ENCODE measurements at places on chromosomes 3 and 15. TPM values are rescaled to one million over a fixed set of nuclear protein-coding genes. Genes with fewer than 3 reads are reported as not detected.

- no peaks in the 10 kb centered on the region for H3K4me1 ChIP-seq
- no peak overlapping the region for H3K4me3 ChIP-seq
- H3K27ac ChIP-seq = no peak overlapping the region
Measured at GRCh38 chr3:97871186-97871585, 49.4 kb downstream of the CRYBG3 start.

GRCh38 chr15:92979011-92979701, 79.0 kb downstream of the CHD2 start:
- DNase-seq = no peak
- no peak overlapping the region for H3K4me3 ChIP-seq
- H3K27me3 ChIP-seq = no peaks in the 10 kb centered on the region

DNA sequence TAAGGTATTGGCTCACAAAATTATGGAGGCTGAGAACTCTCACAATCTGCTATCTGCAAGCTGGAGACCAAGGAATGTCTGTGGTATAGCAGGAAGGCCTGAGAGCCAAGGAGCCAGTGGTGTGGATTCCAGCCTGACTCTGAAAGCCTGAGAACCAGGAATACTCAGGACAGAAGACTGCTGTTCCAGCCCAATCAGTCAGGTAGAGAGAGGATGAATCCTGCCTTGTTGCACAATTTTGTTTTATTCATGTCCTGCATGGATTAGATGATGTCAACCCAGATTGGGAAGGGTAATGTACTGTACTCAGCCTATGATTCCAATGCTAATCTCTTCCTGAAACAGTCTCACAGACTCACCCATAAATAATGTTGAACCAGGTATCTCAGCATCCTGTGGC, 312.4 kb upstream of the KCNMB2 start:
- no peak overlapping the region for H3K4me3 ChIP-seq
- H3K27ac ChIP-seq = no peak overlapping the region
- no peak for DNase-seq
- H3K36me3 ChIP-seq = no peaks in the 10 kb centered on the region

DNA sequence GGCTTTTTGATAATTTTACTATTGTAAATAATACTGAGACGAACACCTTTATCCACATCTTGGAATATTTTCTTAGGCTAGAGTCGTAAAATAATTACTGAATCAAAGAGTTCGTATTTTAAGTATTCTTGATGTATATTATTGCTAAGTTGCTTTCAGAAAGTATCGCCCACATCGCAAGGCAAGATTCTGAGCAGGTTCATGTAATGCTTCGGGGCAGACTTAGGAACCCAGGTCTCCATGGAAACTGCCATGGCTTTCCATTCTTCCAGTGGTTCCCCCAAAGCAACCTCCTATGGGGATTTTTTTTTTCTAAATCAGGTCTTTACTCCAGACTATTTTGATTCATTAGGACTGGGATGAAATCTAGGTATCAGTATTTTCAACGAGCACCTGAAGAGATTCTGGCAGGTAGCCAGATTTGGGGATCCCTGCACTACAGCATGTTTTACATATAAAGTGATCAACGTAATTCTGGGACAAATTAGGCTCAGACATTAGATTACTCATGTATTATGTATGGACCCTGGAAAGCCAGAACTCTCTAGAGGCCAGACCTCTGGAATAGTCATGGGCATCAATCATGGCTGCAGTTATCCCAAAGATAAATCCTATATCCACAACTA, 86.5 kb downstream of the B3GNT5 start:
- no peak overlapping the region for H3K27ac ChIP-seq
- no peak overlapping the region for H3K4me3 ChIP-seq
- H3K36me3 ChIP-seq = no peaks in the 10 kb centered on the region
- no peak for DNase-seq

DNA sequence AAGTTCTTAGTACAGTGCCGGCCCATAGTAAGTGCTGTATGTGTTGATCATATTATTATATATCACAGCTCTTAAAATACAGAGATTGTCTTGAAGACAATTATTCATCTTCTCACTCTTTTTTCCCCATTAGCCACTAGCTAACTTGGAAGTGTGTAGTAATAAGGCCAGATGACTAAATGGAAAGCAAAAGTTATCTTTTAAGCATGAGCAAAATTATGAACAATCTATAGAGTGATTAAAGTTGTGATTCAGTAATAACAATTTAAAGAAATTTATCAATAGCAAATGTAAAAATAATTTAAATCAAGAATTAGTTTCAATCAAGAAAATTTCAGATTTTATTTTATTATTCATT, 630.9 kb upstream of the TBL1XR1 start:
- DNase-seq = no peak
- H3K27me3 ChIP-seq = no peaks in the 10 kb centered on the region

GRCh38 chr3:188583341-188584161, 429.6 kb downstream of the LPP start:
- no peaks in the 10 kb centered on the region for H3K36me3 ChIP-seq
- H3K27me3 ChIP-seq = no peaks in the 10 kb centered on the region
- no peak for DNase-seq
- peaks cover 14% of the 10 kb centered on the region for H3K4me1 ChIP-seq
- H3K27ac ChIP-seq = peak overlapping the region; percentile 85

- H3K4me1 ChIP-seq = no peaks in the 10 kb centered on the region
- H3K36me3 ChIP-seq = no peaks in the 10 kb centered on the region
Measured at GRCh38 chr15:58457466-58457965, 25.7 kb downstream of the LIPC start.

- no peak for DNase-seq
- H3K27ac ChIP-seq = no peak overlapping the region
- H3K4me1 ChIP-seq = peaks cover 11% of the 10 kb centered on the region
- peaks cover 5% of the 10 kb centered on the region for H3K27me3 ChIP-seq
Measured at GRCh38 chr3:197024881-197025735, 4.5 kb downstream of the MELTF start.

DNA sequence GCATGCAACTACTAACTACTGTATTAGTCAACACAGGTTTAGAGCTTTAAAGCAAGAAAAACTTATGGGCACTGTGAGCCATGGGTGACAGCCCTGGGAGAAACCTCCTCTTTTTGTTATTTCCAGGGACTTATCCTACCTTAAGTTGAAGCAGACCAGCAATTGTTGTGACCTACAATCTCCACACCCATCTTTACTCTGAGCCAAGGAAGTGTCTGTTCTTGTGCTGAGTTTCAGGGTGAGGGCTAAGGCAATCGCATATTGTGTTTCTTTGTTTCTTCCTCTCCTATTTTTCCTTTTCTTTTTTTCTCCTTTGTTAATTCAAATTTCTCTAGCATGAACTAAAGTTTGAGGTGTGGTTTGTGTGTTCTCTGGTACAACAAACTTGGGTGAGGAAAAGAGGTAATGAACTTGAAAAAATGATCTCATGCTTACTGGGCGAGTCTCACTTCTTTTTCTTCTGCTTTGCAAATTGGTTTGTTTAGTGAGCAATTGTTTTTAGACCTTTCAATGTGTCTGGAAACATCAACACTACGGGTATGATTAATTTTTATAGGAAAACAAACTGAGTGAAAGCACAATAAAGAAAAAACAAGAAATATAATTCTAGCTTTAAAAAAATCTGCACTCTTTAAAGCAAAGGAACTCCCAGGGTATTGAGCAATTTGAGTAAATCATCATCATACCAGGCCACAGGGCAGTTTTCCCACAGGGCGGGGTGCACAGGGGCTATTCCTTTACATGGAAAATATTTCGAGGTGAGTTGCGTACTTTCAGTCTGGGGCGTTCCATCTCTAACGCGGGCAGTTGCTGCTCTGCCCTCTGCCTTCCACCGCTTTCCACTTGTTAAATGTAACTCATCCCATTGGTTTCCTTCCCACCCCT, 2.7 kb downstream of the UPK1B start:
- H3K27ac ChIP-seq = no peak overlapping the region
- H3K4me3 ChIP-seq = no peak overlapping the region
- no peaks in the 10 kb centered on the region for H3K4me1 ChIP-seq
- DNase-seq = no peak

DNA sequence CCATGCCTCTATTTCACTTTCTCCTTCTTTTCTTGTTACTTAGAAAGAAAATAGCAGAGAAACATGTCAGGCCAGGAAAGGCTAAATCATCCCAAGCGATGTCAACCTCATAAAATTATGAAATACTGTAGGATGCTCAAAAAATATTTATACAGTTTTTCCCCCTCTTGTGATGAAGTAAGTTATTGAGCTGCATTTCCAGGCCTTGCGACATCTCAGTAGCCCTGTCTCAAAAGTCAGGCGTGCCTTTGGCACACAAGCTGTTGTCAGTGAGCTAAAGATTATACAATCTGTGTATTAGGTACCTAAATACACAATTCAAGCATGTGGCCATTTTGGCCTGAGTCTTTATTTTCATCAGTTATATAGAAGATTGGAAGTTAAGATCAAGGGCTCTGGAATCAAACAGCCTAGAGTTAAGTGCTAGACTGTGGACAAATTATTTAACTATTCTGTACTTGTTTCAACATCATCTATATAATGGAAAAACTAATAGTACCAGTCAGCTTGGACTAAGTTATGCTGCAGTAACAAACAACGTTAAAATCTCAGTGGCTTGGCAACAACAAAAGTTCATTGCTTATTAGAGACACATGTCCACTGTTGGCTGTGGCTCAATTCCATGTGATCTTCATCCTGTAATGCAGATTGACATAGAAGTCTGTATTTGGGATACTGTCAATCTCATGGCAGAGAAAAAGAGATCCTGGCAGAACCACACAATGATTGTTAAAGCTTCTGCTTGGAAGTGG, 406.4 kb upstream of the PROK2 start:
- no peak overlapping the region for H3K27ac ChIP-seq
- H3K27me3 ChIP-seq = no peaks in the 10 kb centered on the region
- H3K4me1 ChIP-seq = no peaks in the 10 kb centered on the region
- DNase-seq = no peak
- H3K36me3 ChIP-seq = no peaks in the 10 kb centered on the region
- no peak overlapping the region for H3K4me3 ChIP-seq

The CYP8B1 gene
- total RNA-seq = 0.43 TPM

The APBA2 gene
- 2.4 TPM for total RNA-seq

The PXK gene
- total RNA-seq = 14.8 TPM

The IL5RA gene
- not detected for total RNA-seq

The ST8SIA2 gene
- not detected for total RNA-seq

The CPA3 gene
- total RNA-seq = not detected

All from ascending aorta (tissue), 2 donors.